Muscle of leg (tissue), 16 donors: ENCODE measurements at places on chromosomes 16 and 17. TPM values are rescaled to one million over a fixed set of nuclear protein-coding genes. Genes with fewer than 3 reads are reported as not detected.
A peak's percentile ranks its signal among the peaks of the same experiment; 100 is the strongest.

FOXN1 gene
- not detected for total RNA-seq

ENKD1 gene
- total RNA-seq, result 10.2 TPM

GJC1 gene
- total RNA-seq, result 22.1 TPM

TAC4 gene
- 0.75 TPM for total RNA-seq

PLCD3 gene
- 15.1 TPM for total RNA-seq

HBM gene
- 15.2 TPM for total RNA-seq

PRKCB gene
- 1.4 TPM for total RNA-seq

NAGS gene
- 0.58 TPM for total RNA-seq

NT5C gene
- total RNA-seq, result 55.6 TPM

CDK5R1 gene
- total RNA-seq, result 4.4 TPM

PDIA2 gene
- total RNA-seq, result 0.84 TPM

DNA sequence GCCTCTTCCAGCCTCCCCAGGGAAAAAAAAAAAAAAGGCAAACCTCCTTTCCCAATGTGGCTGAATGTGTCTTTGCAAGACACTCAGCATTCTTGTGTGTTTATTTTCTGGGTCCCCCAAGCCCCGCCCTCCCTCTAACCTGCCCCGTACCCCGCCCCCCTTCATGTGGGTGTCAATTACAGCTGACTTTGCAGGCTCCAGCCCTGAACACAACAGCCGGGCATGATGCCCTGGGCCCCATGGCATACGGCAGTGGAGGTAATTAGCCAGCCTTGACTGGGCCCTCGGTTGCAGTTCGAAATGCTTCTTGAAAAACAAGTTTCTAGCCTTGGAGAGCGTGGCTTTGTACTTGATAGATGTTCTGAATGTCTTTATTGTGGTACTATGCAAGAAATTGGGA lies 354.7 kb upstream of the RBFOX1 start:
- DNase-seq, result no peak

DNA sequence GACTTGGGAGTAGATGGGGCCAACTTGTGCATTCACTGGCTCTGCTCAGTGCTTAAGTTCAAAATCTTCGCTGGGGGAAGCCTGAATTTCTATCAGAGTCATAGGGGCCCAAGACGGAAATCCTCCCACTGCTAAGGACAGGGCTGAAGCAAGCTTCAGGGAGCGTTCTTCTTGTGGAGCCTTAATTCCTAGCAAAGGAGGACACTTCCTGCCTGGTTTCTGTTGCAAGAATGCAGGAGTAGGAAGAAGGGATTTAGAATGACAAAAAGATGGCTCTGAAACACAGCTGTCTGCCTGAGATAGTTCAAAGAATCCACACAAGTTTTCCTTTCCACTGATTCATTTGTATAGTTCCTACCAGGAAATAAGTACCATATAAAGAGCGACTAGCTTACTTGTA lies 26.4 kb downstream of the PSME3IP1 start:
- no peak for DNase-seq

DNA sequence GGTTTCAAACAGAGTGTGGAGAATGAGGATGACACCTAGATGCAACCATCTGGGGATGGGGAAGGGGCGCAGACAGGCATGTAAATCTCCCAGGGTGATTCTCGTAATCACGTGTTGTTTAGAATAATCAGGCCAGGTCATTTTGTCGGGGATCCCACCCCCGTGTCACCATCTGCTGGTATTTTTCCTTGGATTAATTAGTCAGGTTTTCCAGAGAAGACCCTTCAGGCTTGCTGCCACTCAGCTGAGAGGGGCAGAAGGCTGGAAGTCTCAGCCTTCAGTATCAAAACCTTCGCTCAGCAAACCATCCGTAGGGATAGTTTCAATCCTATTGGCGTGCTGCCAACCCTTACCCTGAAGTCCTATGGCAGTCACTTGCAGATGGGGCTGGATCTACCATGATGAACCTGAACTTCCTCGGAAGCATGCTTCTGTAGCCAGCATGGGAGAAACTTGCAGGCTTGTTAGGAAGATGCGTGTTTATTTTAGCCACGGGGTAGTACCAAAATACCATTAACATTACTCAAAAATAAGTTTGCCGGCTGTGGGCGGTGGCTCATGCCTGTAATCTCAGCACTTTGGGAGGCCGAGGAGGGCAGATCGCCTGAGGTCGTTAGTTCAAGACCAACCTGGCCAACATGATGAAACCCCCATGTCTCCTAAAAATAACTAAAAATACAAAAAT lies 7.5 kb upstream of the ADCY9 start:
- no peak for DNase-seq

DNA sequence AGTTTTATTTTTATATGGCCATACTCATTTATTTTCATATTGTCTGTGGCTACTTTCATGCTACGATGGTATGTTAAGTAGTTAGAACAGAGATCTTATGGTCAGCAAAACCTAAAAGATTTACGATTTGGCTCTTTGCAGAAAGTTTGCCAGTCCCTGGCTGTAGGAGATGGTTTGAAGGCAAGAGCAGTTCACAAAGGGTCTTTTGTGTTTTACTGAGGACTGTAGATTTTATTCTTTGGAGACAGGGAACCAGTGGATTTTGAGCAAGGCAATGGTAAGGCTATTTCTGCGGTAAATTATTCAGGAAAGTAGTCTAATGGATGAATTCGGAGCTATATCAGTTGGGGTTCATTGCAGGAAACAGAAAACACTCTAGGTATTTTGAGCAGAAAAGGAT lies 90.7 kb downstream of the WWP2 start:
- no peak for DNase-seq

DNA sequence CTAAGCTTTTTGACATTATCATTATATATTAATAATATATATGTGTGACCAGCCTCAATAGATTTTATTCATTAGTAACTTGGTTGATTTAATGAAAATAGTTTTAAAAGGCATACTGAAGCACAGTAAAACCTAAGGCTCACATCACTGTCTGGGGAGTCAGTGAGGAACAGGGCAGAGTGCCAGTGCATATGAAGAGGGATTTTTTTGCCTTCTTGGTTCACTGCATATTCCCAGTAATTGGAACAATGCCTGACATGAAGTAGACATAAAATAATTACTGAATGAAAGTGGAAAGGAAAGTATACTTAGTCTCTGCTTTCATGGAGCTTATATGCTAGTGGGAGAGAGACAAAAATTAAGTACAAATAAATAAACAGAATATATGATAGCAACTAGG lies 81.1 kb downstream of the FTO start:
- peak; percentile 56 for DNase-seq

- DNase-seq, result peak; percentile 44
Observed at GRCh38 chr16:81537721-81538561, 93.3 kb downstream of the CMIP start.

DNA sequence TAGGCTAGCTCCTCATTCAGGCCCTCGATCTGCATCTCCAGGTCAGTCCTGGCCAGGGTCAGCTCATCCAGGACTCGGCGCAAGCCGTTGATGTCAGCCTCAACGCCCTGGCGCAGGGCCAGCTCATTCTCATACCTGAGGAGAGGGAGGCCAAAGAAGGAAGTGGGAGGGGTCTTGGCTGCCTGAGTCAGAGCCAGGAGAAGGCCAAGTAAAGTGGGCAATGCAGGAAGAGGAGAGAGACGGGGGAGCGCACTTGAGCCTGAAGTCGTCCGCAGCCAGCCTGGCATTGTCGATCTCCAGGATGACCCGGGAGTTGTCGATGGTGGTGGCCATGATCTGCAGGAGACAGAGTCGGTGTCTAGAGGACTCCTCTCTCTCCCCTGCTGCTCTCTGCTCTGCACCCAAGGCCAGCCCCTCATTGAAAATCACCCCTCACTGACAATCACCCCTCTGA lies 1.8 kb downstream of the KRT15 start:
- no peak for DNase-seq

- no peak for DNase-seq
Observed at GRCh38 chr16:46762583-46762982, 14.4 kb upstream of the MYLK3 start.

GRCh38 chr17:73973586-73974409 lies 229.7 kb upstream of the RPL38 start:
- DNase-seq, result peak; percentile 85

- DNase-seq, result no peak
Observed at GRCh38 chr16:89478576-89479221, 11.7 kb downstream of the ANKRD11 start.

DNA sequence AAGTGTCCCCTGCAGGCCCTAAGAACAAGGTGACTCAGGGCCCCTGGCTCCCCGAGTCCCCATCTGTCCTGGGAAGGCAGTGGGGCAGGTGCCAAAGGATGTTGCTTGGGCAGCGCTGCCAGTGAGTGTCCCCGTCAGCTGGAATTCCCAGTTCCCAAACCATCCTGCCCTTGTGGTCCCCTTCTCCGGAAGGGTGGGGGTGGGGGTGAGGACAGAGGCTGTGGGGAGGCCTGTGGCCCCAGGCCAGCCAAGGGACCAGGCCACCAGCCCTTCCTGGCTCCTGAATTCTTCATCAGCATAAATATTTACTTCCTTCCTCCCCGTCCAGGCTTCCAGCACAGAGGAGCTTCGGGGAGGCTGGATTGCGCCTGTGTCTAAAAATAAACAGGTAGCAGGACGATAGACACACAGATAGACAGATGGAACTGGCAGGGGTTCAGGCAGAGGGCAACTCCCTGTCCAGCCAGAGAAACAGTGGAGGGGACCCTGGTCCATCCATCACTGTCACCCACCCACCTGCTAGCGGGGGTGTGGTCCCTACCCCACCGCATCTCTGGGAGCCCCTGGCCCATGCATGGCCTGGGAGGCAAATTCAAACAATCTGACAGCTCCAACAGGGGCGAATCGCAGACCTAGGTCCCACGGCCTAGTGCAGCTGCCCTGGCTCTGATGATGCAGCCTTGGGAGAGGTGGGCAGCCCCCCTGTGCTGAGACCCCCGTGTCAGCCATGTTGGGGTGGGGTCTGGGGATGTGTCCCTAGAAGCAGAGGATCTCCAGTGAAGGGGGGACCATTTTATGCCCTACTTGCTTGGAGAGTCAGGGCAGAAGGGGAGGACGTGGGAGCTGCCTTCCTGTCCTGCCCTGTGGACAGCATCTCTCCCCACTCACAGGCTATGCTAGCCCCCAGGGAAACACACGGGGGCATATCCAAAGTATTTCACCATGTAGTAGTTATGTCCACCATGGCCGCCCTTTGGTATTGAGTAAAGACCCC lies 13.2 kb downstream of the GLIS2 start:
- peak; percentile 71 for DNase-seq

DNA sequence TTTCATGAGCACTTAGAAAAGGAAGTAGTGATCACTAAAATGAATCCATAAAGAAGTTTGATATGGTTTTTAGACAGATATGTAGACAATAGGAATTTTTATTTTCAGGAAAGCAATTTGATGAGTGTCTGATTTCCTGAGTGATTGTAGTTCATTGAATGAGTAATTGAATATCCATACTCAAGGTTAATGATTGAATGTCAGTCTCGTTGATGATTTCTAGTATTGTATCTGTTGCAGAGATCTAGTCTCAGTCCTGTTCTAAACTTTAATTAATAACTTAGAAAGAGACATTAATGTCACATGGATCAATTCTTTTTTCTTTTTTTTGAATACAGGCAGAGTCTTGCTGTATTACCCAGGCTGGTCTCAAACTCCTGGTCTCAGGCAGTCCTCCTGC lies 78.3 kb downstream of the NLK start:
- no peak for DNase-seq

DNA sequence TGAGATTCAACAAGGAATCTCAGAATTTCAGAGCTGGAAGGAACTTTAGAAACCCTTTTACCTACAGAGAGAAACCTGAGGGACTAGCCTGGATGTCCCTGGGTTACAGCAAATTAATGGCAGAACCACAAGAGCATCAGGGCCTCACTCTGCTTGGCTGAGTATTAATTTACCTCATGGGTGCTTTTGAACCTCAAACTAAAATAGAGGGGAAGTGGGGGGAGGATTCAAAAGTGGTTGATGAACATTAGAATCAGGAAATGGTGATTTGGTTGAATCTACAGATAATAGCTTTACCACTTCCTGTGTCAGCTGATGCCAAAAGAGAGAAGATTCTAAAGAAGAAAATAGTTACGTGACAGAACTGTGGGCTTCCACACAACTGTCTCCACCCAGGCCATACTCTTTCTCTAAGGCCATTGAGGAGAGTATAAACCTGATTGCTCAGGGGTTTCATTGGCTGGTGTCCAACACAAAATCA lies 11.3 kb upstream of the SKAP1 start:
- peak; percentile 12 for DNase-seq

DNA sequence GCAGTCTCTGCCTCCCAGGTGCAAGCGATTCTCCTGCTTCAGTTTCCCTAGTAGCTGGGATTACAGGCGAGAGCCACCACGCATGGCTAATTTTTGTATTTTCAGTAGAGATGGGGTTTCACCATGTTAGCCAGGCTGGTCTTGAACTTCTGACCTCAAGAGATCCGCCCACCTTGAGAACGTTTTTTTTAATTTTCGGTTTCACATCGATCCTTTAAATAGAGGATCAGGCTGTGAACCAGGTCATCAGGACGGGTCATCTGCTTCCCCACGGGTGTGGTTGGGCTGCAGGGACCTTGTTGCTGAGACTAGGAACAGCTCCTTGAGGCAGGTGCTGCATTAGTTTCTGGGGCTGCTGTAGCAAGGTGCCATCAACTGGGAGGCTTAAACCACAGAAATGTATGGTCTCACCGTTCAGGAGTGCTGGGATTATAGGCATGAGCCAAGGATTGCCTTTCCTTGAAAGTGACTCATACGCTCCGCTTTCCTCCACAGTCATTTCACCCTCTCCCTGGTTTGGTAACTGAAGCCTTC lies 7.9 kb upstream of the NAGPA start:
- no peak for DNase-seq

GRCh38 chr17:41824086-41824485 lies 11.3 kb downstream of the FKBP10 start:
- no peak for DNase-seq

DNA sequence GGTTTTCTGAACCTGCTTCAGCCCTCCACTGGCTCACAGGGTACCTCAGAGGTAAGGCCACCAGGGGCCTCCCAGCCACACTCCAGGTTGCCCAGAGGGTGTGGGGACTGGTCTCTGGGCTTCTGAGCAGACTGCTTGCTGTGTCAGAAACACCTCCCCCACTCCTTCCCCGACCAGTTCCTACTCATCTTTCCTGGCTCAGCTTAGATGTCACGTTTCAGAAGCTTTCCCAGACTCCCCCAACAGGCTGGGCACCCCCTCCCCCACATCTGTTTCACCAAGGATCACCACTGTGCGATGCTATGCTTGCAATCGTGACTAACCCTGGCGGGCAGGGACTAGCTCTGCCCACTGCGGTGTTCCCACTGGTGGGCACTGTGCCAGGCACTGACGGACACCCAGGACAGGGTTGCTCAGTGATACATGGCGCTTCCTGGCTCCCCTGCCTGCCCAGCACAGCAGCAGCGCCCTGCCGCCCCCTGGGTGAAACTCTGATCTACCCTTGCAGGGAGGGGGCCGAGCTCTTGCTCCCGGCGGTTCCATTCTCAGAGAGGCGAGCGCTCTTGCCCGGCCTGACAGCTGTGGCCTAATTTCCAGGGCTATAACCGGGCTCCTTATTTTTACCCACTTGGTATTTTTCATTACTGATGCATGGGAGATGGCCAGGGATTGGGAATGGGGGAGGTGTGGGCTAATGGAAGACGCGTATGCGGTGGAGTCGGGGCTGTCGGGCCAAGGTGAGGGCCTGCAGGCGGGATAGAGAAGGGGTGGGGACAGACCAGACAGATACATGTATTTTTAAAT lies 29.4 kb upstream of the MTSS2 start:
- DNase-seq, result peak; percentile 85

- no peak for DNase-seq
Observed at GRCh38 chr17:11372692-11373091, 131.7 kb downstream of the SHISA6 start.

- DNase-seq, result no peak
Observed at GRCh38 chr16:12700161-12700560, 103.5 kb downstream of the CPPED1 start.

- DNase-seq, result peak; percentile 59
Observed at GRCh38 chr16:19601083-19601976, 45.8 kb downstream of the VPS35L start.

GRCh38 chr16:53430363-53430762 lies 3.9 kb upstream of the RBL2 start:
- DNase-seq, result no peak
